ENCODE measurements at places on chromosomes 4 and X.

DNA sequence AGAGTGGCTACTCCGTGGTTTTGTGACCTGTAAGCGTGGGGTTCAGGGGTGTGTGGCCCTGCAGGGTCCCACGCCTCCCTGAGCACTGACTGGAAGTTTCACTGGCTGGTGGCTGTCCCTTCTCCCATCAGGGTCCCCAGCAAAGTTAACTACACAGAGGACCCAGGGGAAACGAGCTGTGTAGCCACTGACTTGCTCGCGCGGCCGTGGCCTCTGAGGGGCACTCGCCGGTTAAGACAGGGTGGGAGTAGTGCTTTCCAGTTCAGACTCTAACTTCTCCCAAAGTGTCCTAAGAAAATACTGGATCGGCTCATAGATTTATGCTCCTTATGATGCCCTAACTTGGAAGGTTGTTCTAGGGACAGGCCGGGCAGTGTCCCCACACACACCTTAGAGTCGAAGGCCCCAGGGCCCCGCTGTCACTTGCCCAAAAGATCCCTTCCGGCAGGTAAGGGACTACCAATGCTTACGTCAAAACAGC lies 28.2 kb downstream of the NELFA start:
- no peak for DNase-seq

- no peak for DNase-seq
Measured at GRCh38 chr4:118683513-118683912, 1.7 kb upstream of the METTL14 start.

- no peak for DNase-seq
Measured at GRCh38 chr4:53921856-53922255, 142.5 kb downstream of the CHIC2 start.

- DNase-seq, result no peak
Measured at GRCh38 chr4:96154676-96155075, 314.8 kb downstream of the PDHA2 start.

DNA sequence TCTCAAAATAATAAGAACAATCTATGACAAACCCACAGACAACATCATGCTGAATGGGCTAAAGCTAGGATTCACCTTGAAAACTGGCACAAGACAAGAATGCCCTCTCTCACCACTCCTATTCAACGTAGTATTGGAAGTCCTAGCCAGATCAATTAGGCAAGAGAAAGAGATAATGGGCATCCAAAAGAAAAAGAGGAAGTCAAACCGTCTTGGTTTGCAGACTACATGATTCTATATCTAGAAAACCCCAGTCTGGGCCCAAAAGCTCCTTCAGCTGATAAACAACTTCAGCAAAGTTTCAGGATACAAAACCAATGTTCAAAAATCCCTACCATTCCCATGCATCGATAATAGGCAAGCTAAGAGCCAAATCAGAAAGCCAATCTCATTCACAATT lies 59.0 kb downstream of the CHM start:
- DNase-seq, result no peak

DNA sequence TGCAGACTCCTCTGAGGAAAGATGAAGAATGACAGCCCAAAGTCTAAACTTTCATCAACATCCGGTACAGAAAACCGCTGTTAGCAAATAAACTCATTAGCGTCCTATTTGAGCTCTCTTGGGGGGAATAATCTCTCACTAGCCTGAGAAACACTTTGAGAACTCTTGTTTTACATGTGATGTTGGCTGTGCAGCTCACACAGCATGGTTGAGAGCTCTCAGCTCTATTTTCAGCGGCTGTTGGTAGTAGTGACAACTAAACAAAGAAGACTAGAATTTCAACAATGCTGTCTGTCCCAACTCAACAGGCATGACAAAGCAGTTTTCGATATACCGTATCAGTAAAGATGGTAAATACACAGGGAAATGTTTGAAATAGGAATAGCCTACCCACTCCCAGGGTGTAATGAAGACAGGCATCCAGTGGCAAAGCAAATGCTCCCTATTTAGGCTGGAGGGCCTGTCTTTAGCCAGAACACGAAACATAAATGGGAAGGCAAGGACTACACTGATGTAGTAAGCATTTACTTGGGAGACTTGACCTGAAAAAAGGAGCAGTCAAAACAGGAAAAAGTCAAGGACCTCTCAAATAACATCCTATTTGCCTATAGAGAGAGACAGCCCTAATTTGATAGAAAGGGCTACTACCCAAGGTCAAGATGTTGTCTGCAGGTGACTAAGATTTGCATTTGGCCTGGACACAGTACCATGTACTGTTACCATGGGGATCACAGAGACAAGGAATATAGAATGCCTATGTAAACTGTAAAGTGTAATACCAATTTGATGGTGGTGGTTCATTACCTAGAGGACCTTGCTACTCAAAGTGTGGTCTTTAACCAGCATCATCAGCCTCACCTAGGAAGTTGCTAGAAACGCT lies 60.4 kb downstream of the PPEF2 start:
- DNase-seq, result no peak

Measured in GM04503 (cell line).